Stromal cell of bone marrow (primary cell): ENCODE measurements at places on chromosomes 4 and X.

- no peak for DNase-seq
Measured at GRCh38 chrX:111338095-111338698, 67.9 kb upstream of the CAPN6 start.

DNA sequence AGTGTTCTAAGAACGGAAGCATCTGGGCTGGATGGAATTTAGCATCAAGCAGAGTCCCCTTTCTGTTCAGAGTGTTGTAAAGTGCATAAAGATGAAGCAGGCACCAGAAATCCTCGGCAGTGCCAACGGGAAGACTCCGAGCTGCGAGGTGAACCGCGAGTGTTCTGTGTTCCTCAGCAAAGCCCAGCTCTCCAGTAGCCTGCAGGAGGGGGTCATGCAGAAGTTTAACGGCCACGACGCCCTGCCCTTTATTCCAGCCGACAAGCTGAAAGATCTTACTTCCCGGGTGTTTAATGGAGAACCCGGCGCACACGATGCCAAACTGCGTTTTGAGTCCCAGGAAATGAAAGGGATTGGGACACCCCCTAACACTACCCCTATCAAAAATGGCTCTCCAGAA, 29.4 kb downstream of the NSD2 start:
- DNase-seq, result no peak

GRCh38 chr4:112279025-112279881, 6.5 kb downstream of the TIFA start:
- DNase-seq, result no peak

GRCh38 chr4:96136056-96136455, 296.2 kb downstream of the PDHA2 start:
- no peak for DNase-seq

GRCh38 chr4:26239801-26240200, 81.0 kb upstream of the RBPJ start:
- DNase-seq, result no peak

GRCh38 chr4:182807767-182808548, 109.2 kb downstream of the DCTD start:
- DNase-seq, result no peak
